ENCODE measurements at places on chromosomes 3 and 15.

GRCh38 chr15:88790486-88790885 is 12.8 kb upstream of the ACAN start:
- no peak for DNase-seq

DNA sequence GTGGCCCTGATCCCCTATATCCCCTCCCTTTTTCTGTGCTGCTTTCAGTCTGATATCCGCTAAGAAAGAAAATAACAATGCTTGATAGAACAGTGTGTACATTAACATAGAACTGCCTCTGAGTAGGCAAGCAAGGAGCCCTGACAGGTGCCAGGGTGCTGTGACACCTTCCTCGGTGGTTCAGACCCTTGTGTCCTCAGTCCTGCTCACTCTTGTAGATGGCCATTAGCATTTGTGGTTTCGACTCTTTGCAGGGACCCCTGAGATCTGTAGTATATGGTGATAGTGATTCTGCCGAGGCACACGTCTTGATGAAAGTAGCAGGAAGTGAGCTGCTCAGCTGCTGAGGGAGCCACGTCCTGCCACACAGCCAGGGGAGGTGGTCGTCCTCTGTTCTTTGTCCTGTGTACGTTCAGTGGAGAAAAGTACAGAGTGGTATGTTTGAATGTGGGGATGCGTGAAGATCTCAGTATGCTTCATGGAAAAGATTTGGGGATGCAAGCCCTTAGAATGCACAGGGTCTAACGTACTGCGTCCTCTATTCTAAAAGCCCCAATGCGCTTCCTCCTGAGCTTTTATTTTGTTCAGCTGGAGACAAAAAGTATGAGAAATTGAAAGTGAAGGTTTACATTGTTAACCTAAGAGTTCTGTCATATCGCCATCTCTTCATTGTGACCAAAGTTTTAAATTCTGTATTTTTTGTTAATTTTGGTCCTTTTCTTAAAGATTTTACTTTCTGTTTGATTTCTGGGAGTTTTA is 35.4 kb downstream of the PXYLP1 start:
- no peak for DNase-seq

- DNase-seq: no peak
These were observed 319.3 kb upstream of the ATP10A start for GRCh38 chr15:26182441-26182840.

DNA sequence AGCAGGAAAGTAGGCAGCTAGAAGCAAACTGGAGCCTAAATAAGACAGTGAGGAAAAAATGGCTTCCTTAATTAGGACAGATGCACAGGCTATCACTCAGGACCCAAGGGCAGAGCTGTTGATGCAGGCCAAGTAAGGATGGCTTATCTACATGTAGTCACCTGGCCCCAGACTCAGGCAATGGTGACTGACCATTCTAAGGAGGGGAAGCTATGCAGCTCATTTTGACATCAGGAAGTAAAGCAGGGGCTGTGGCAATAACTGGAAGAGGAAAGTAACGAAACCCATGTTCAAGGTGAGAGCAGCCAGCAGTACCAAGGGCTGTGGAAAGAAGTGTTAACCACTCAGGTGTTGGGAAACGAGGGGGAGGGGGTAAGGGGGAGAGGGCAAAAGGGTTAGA is 16.2 kb downstream of the ACAD11 start:
- DNase-seq: no peak

GRCh38 chr3:86845726-86846125 is 145.2 kb downstream of the VGLL3 start:
- no peak for DNase-seq

- DNase-seq: no peak
These were observed 50.7 kb upstream of the AP4E1 start for GRCh38 chr15:50857763-50858162.

GRCh38 chr3:7766530-7766929 is 735.1 kb upstream of the LMCD1 start:
- no peak for DNase-seq

DNA sequence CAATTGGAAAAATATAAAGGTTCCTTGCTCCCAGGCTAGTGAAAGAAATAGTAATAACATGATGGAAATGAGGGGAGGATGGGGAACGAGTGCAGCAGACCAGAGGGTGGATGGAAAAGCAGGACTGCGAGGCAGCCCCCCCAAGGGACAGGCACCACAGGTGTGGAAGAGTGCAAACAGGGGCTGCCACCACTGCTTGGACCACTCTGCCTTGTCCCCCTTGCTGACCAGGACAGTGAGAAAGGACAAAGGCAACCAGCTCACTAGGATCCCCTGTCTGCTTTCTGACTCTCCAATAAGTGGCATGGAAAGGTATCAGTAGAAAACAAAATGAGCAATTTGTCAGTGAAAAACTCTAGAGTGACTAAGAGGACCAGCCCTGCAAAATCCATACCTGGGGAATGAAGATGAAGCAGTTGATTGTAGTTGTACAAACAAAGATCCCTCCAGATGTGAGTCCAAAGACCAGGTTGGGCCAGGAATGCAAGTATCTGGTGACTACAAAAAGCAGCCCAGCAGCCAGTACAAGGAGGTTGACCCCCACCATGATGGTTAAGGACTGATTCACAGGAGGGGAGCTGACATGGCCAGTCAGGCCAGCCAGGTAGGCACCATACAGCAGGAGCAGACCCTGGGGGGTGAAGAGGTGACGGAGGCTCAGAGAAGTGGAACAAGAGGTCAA is 86.6 kb upstream of the GSK3B start:
- DNase-seq: no peak

DNA sequence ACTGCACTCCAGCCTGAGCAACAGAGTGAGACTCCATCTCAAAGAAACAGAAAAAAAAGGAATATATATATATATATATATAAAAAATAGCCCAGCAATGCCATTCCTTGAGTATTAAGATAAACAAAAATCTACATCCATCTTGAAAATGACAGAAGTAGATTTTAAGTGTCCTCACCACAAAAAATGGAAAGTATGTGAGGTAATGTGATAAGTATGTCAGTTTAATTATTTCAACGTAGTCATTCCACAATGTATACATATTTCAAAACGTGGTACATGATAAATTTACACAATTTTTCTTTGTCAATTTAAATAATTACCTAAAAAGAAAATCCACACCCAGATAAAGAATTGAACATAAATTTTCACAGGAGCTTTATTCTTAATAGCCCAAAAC is 54.9 kb downstream of the HCN4 start:
- no peak for DNase-seq

GRCh38 chr3:38853011-38853410 is 37.0 kb upstream of the SCN10A start:
- no peak for DNase-seq

DNA sequence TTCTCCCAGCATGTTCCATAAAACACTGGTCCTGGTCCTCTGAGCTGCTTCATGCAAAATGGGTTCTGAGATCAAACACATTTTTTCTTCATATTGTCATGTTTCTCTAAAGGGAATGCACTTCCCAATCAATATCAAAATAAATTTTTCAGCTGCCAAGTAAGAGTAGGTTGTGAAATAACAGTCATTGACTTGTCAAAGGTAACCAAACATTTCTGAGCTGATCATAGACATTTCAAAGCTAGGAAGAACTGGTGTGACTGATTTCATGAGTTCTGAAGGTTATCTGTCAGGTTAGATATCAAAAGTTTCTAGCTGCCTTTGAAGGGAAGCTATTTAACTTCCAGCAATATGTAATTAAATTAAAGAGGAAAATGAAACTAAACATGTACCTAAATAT is 770.9 kb downstream of the TBL1XR1 start:
- no peak for DNase-seq

GRCh38 chr3:9715764-9716437 is 12.3 kb downstream of the CPNE9 start:
- DNase-seq: no peak

DNA sequence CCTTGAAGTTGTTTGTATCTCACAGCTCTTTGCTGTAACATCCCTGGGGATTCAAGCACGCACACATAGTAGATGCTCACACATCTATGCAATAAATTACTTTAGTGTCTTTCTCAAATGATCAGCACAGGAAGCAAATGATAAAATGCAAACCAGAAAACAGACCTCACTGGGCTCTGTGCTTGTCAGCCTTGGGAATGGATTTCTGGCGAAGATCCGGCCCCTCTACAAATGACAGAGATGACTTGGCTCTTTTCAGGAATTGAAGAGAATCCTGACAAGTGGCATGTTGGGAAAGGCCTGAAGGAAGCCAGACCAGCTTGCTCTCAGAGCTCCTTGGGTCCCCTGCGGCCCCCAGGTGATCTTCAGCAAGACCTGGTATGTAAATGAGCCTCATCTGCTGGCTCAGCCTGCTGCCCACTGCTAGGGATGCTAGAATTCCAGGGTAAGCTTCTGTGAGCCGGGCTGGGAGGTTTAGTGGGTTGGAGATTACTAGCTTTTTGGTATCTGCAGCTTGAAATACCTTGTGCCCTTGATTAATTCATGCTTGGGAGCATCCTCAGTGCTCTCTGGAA is 54.1 kb downstream of the LPP start:
- no peak for DNase-seq

- DNase-seq: no peak
These were observed 2.3 kb upstream of the TLR9 start for GRCh38 chr3:52227766-52228165.

DNA sequence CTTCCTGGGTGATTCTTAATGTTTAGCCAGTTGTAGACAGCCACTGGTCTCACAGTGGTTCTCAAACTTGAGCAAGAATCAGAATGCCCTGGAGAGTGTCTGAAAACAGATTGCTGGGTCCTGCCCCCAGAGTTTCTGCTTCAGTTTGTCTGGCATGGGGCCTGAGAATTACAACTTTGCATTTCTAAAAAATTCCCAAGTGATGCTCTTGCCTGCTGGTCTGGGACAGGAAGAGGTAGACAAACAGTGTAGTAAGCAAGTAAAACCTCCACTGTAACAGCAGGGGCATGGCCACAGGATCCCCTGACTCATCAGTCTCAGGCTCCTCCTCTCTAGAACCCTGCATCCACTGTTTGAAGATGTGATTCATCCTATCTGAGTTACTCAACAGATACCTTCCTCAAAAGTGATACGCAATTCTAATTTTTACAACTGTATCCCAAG is 36.5 kb downstream of the DZIP1L start:
- DNase-seq: no peak

- no peak for DNase-seq
These were observed 240.0 kb upstream of the CFAP20DC start for GRCh38 chr3:59289831-59290230.

DNA sequence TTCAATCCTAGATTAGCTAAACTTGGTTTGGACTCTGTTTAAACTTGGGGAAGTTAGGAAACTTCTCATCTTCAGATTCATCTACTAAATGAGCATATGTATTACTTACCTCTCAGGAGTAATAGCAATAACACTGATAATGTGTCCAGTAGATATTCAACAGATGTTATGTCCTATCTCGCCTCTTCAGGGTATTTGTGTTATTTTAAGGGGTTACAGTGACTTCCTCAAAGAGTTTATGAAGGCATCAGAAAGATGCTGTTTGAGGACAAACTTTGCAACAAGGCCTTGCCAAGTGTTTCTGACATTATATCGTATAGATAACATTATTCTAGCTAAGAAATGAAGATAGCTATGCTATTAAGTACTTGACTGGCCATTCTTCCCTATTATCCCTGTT is 522.3 kb downstream of the IGSF11 start:
- no peak for DNase-seq

DNA sequence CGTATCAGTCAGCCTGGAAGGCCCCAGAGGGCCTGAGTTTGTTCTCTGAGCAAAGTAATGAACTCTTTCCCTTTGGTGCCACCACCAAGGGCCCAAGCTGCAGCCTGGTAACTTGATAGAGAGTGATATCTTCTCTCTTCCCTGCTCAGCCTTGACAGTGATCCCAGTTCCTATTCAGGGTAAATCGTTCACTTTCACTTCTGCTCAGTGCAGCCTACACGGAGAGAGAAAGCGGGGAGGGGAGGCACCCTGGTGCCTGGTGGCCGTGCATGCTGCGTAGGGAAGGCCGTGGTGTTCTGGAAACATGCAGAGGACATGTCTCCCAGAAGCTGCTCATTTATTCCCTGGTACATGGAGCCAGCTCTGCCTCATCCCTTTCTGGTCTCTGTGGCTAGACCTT is 54.9 kb downstream of the KIF9 start:
- no peak for DNase-seq

DNA sequence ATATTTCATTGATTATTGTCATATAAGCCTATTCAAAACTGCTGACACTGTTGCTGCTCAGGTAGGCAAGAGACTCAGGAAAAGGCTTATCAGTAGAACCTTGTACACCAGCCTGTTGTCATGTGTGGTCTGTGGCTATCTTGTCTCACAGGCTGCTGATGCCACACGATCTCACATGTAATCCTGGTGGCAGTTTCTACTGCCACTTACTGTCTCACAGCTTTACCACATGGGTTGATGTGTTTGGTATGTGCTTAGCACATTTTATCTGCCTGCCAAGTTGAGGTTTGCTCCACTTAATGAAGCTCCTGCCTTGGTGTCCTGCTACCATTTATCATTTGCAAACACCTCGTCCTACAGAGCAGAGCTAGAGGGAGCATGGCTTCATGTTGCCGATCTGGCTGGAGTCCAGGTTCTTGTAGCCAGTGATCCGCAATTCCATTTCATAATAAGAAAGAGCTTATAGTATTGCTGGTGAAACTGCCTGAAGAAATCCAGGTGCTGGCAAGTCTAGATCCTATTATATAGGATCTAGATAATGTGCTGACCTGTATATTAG is 637.9 kb downstream of the NLGN1 start:
- no peak for DNase-seq

GRCh38 chr3:128701342-128702212 is 24.4 kb upstream of the RAB7A start:
- DNase-seq: no peak

GRCh38 chr3:67044955-67045354 is 46.8 kb downstream of the KBTBD8 start:
- no peak for DNase-seq
